ENCODE measurements at places on chromosomes 2 and 18.

GRCh38 chr2:95305380-95306061 is 8.4 kb downstream of the KCNIP3 start:
- DNase-seq = no peak

GRCh38 chr2:21095178-21095577 is 28.6 kb upstream of the TDRD15 start:
- DNase-seq = no peak

DNA sequence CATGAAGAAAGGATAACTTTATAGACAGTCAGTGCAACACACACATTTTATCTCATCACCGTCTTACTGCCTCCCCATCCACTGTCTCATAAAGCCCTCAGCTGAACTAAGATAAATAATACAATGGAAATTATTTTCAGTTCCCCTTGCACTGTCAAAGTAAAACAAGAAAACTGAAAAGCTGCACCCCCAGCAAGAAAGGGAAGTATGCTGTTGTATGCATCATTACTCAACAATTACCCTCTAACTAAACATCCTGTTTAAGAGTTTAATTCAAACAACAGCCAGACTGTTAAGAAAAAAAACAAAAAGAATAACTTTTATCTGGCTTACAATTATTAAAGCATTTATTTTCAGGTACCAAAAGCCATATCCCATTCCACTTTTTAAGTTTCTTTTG is 25.0 kb downstream of the MPPE1 start:
- DNase-seq = no peak

- peak; percentile 82 for DNase-seq
These were observed 150.8 kb downstream of the PXDN start for GRCh38 chr2:1593371-1594122.

DNA sequence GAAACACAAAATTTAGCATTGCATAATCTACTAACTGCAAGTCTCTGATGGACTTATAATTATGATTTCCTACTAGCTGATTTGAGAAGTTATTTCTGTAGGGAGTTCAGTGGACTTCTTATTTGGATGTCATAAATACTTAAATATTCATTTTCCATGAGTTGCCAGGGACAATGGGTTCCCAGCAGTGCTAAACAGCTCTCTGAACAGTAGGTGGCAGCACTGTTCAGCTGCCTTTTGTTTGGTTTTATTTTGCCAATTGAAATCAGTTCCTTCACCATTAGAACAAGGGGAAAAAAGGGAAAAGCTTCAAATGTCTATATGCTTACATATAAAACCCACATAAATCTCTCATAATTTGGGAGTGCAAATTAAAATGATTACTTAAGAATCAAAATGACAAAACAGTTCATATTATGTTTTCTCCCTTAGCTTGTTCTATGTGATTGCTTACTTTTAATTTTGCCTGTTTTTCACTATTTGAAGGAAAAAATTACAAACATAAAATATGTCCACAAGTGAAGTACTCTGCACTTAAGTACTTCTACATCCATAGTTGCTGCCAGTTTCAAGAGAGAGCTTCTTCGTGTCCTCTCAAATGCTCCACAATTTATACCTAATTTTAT is 898.9 kb downstream of the CPS1 start:
- DNase-seq = no peak

GRCh38 chr2:228474466-228474865 is 293.0 kb upstream of the SPHKAP start:
- no peak for DNase-seq

GRCh38 chr2:218959141-218959731 is at the start of gene CDK5R2:
TSS of gene CDK5R2 (plus strand) at chr2:218959666. CDS start at chr2:218959821, 155 bp downstream.
- peak; percentile 85 for DNase-seq

GRCh38 chr18:14969500-14969899 is 221.5 kb downstream of the ANKRD30B start:
- no peak for DNase-seq

DNA sequence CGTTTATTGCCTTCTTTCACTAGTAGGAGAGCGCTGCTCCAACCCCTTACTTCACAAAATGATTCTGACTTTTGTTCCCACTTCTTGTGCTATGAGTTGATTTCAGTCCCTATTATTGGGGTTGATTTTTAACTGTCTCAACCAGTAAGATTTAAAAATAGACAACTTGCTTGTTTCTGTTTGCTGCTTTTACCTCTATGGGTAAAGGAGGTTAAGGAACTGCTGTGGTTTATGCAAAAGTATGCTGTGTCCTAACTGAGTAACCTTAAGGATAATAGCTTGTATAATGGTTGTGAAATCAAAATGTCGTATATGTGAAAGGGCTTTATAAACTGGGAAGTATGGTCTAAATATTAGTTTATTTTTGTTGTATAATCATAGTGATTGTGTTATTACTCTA is 22.6 kb downstream of the ALMS1 start:
- DNase-seq = no peak

All from lower leg skin (tissue), 4 donors.